Epithelial cell of umbilical artery (primary cell): ENCODE measurements at places on chromosomes 2 and 18. TPM values are rescaled to one million over a fixed set of nuclear protein-coding genes. Genes with fewer than 3 reads are reported as not detected.

LYPD6 gene
- 2.6 and 7.4 TPM in 2 replicates for total RNA-seq

PMAIP1 gene
- 21.4 and 27.2 TPM in 2 replicates for total RNA-seq

DRC1 gene
- total RNA-seq = not detected in 2 replicates

C2orf81 gene
- 0.46 and 0.65 TPM in 2 replicates for total RNA-seq

NHEJ1 gene
- total RNA-seq = 13.0 and 16.1 TPM in 2 replicates

COL4A4 gene
- total RNA-seq = not detected in 2 replicates

LRP2 gene
- total RNA-seq = not detected in 2 replicates

ADAM17 gene
- 63.7 and 79.0 TPM in 2 replicates for total RNA-seq

MDH1B gene
- total RNA-seq = under 0.01 and 0.61 TPM in 2 replicates

CYP27C1 gene
- total RNA-seq = not detected in 2 replicates

POTEF gene
- total RNA-seq = under 0.01 TPM in 1 of 2 replicates, not detected in the other

IL1B gene
- total RNA-seq = 0.61 and 0.65 TPM in 2 replicates

HDHD2 gene
- 9.4 and 15.8 TPM in 2 replicates for total RNA-seq
